ENCODE measurements at places on chromosomes 2 and 18.
A peak's percentile ranks its signal among the peaks of the same experiment; 100 is the strongest.

GRCh38 chr18:11974741-11975325, 6.5 kb upstream of the IMPA2 start:
- DNase-seq = no peak

DNA sequence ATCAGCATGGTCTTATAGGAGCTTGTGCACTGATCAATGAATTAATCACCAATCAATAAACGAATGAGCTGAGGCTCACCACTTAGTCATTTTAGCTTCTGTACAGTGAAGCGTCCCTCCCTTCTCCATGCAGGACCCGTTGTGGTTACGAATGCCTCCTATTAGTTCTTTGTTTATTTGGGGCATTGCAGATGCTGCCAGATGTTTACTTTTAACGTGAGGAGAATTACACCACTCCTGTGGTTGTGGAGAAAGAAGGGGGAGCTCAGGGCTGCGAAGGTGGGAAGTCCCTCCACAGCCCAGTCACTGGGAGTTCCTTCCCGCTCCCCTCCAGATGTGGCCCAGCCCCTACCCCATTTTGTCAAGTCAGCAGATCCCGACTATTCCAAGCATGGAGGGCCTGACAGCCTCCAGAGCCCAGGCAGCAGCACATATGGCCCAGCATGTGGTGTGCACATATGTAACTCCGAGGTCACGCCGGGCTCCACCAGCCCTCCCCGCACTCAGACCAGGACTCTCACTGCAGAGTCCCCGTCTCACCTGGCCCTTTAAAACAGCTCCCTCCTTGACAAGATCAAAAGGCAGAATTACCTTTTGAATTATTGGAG, 20.9 kb downstream of the PKDCC start:
- DNase-seq = no peak

DNA sequence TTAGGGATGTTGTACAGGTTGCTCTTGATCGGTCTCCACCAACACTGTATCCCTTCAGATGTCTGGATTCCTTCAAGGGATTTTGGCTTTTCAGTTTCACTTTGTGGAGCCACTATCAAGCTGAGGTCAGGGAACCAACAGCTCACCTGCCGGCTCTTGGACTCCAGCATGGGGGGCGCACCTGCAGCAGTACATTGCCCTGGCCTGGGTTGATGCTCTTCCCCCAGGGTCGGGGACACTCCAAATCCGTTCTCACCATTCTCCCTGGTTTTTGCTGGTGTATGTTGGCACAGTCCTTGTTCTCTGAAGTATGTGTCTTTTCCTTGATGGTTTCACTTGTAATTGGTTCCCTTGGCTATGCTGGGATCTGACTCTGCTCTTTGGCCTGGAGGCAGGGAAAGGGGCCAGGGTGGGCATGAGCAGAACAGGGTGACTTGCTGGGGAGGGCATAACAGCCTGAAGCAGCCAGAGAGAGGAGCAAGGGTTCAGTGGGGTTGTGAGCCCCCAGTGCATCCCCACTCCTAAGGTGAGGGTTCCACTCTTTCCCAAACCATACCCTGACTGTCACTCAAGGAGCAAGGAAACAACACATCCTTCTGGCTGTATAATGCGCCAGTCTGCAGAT, 5.1 kb downstream of the ARHGEF4 start:
- no peak for DNase-seq

GRCh38 chr2:124559236-124559635, 534.1 kb downstream of the CNTNAP5 start:
- no peak for DNase-seq

GRCh38 chr18:35494251-35495220, 3.2 kb downstream of the INO80C start:
- no peak for DNase-seq

- DNase-seq = no peak
These were observed 4.4 kb downstream of the SMAD7 start for GRCh38 chr18:48946329-48946835.

DNA sequence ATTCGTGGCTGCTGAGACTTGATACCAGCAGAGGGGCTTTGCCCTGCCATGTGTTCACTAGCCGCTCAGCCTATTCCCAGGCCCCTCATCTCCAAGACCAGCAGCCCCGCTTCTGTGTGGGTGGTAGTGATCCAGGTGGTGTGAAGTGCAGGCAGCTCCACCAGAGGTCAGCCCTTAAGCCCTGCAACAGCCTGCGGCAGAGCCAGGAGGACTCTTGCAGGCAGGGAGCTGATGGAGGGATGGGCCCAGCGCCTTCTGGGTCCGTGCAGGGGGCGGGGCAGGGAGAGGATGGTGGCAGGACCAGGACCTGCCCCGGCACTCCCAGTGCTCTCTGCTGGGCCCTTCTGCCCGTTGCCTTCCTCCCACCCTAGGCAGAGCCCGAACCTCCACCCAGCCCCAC, 162.0 kb downstream of the SH3BP4 start:
- no peak for DNase-seq

DNA sequence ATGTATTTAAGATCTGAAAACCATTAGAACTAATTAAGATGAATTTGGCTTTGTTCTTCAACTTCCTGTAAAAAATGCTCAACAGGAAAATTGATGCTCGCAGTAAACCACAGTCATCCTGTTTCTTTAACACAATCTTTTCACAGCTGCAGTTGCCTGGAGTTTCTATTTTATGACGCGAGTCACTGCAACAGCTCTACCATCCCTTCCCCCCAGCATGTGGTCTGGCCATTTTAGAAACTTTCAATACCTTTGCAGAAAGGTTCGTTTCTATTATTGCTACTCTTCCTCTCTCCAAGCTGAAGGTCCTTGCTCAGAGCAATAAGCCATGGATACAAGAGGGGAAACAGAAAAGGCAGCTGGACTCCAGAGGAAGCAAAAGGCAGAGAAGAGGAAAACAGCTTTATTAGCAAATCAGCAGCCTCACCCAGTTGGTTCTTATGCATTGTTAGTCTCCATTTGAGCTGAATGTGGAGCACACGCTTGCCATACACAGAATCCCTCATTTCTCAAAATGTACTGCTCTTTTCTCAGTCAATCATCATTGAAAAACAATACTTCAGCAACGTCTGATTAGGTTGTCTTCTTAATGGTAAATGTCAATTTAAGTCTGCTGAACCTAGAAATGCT, 3.9 kb downstream of the WIPF1 start:
- DNase-seq = peak; percentile 45
